ENCODE measurements at places on chromosomes 6 and 20. TPM values are rescaled to one million over a fixed set of nuclear protein-coding genes. Genes with fewer than 3 reads are reported as not detected.

MAP3K5 gene
- total RNA-seq: 30.6 TPM

TTI1 gene
- total RNA-seq: 15.8 TPM

SLC22A2 gene
- under 0.01 TPM for total RNA-seq

SRSF12 gene
- under 0.01 TPM for total RNA-seq

TAGAP gene
- total RNA-seq: not detected

TBX18 gene
- total RNA-seq: 3.0 TPM

GPX5 gene
- not detected for total RNA-seq

SIRPB1 gene
- not detected for total RNA-seq

TNFRSF6B gene
- total RNA-seq: 31.5 TPM

CST7 gene
- not detected for total RNA-seq

SAMD3 gene
- 5.5 TPM for total RNA-seq

DCBLD1 gene
- 39.0 TPM for total RNA-seq

NEU1 gene
- 77.6 TPM for total RNA-seq

PRSS16 gene
- under 0.01 TPM for total RNA-seq

FOXA2 gene
- total RNA-seq: not detected

NFATC2 gene
- under 0.01 TPM for total RNA-seq

OR2B2 gene
- total RNA-seq: not detected

ARMH2 gene
- not detected for total RNA-seq

TRDN gene
- total RNA-seq: not detected

PAK5 gene
- total RNA-seq: not detected

ATP9A gene
- total RNA-seq: 9.3 TPM

PNLDC1 gene
- 0.32 TPM for total RNA-seq

SLC17A2 gene
- not detected for total RNA-seq

CD93 gene
- total RNA-seq: under 0.01 TPM

SIRPD gene
- under 0.01 TPM for total RNA-seq

KHDC1 gene
- 3.9 TPM for total RNA-seq

RPL10A gene
- total RNA-seq: 1,513 TPM

ZNF165 gene
- total RNA-seq: 0.86 TPM

CST9L gene
- total RNA-seq: not detected

ROS1 gene
- total RNA-seq: 0.32 TPM

RBPJL gene
- not detected for total RNA-seq
